Stimulated activated CD8-positive, alpha-beta memory T cell treated with anti-CD3 and anti-CD28 coated beads, Interleukin-7, amount 100 ng/mL, for 1 hour (primary cell): ENCODE measurements at places on chromosomes 12 and 14.
A peak's percentile ranks its signal among the peaks of the same experiment; 100 is the strongest.

DNA sequence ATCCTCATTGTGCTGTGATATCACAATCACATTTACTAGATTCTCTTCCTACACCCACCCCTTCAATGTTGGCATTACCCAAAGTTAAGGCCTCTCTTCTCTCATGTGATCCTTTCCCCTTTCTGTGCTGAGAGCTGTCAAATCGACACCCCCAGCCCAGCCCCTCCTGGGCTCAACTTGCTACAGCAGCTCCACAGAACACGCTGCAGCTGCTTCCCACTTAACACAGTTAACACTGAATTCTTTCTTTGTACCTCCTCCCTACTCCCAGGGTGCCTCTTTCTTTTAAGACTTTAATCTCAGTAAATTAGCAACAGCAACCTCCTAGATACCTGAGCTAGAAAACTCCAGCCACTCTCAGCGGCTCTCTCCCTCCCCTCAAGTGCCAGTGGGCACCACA, 17.8 kb downstream of the SPTB start:
- DNase-seq: no peak

DNA sequence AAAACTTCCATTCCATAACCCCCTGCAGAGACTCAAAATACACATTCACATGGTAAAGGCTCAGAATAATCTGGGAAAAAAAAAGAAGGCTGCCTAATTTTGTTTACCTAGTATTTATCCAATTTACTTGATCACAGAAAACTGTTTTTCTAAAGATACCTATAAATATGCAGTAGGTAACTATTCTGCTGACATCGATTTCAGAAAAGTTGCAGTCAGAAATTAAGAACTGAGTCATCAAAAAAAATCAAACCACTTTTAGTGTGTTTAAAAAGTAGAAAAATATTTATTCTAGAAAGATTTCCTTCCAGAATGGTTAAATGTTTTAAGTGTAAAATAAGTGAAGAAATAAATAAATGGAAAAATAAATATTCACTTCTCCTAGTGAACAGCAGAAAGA, 254.5 kb upstream of the CAND1 start:
- no peak for DNase-seq

GRCh38 chr12:11812241-11812585, 162.7 kb downstream of the ETV6 start:
- no peak for DNase-seq

DNA sequence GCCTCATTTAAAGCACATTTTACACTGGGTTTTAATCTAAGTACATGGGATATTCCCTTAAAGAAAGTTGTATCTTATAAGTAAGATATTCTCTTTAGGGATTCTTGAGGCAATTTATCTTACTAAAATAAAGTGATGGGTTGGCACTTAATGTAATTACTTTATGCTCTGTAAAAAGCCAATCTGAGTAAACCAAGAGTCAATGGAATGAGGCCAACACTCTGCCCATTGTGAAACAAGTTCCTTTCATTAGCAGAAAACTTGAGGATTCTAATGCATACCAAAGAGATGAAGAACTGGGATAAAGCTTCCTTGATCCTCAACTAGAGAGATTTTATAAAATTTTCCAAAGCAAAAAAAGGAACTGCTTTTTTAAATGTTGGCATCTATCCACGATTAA, 121.2 kb downstream of the METTL25 start:
- no peak for DNase-seq

- no peak for DNase-seq
These were observed 155.1 kb upstream of the HMGA2 start for GRCh38 chr12:65668981-65669695.

- DNase-seq: no peak
These were observed 33.7 kb downstream of the CKB start for GRCh38 chr14:103488960-103489359.

DNA sequence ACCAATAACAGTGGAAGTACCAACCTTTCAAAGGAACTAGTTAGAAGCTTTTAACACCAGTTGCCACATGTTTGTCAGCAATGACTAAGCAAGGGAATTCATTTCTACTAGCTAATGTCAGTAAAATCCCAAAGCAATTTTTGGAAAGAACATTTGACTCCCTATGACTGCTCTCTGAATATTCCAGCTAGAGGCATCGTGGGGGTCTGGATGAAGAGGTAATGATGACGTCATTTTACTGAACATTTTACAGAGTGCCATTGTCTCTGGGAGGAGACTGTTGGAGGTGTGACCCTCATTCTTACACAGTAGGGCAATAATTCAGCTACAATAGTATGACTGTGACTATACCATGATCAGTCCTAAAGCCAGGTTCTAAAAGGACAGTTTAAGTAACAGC, 204.8 kb downstream of the ITPR2 start:
- DNase-seq: no peak

GRCh38 chr12:103557628-103558010, 29.5 kb upstream of the STAB2 start:
- no peak for DNase-seq

GRCh38 chr12:89706986-89707702, 1.5 kb downstream of the ATP2B1 start:
- DNase-seq: no peak

- no peak for DNase-seq
These were observed 262.0 kb downstream of the MED13L start for GRCh38 chr12:116015525-116015924.

DNA sequence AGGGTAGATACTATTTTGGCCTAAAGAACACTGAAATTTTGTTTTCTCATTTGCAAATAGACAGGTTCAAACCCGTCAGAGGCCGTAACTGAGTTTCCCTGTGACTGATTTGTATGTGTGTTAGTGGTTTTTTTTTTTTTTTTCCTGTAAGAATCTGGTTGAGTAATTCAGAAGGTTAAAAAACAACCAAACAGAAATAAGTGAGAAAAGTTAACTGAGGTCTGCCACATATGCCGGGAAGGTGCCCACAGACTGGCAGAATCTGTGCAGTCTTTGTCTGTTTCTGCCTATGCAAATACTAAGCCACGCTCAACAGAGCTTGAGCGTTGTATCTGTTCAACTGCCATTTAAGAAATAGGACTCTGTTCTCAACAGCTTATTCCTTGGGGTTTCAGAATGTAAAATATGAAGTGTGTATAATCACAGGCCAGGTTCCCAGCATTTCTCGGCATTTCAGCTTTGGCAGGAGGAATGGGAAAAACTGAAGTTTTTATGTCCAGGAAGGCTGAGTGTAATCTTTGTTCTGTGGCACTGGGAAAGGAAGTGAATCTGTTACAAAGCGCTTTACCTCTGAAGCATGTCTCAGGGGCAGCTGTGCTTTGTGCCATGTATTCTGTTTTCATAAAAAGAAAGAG, 181.9 kb downstream of the PRKCH start:
- DNase-seq: peak; percentile 26

GRCh38 chr14:64806202-64806861, 73.4 kb downstream of the SPTB start:
- no peak for DNase-seq
